ENCODE measurements at places on chromosomes 16 and 17.
A peak's percentile ranks its signal among the peaks of the same experiment; 100 is the strongest.

GRCh38 chr16:17416461-17417311 lies 54.1 kb downstream of the XYLT1 start:
- DNase-seq, result no peak

- no peak for DNase-seq
Observed at GRCh38 chr16:7351610-7352510, 19.2 kb downstream of the RBFOX1 start.

DNA sequence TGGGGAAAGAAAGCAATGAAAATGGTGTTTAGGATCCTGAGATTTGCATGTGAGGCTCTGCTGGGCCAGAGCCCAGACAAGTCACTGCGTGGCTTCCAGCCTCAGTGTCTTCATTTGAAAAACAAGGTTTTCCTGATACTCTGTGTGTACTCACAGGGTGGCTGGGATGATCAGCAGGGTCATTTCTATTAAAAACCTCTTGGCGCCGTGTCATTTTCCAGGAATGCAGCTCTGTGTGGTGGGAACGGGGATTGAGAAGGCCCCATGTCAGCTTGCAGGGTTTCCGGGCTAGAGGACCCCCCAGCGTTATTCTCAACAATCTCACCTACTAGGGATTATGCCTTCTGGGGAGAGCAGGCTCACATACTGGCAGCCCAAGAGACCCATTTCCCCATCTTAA lies 73.5 kb downstream of the FOXL1 start:
- no peak for DNase-seq

DNA sequence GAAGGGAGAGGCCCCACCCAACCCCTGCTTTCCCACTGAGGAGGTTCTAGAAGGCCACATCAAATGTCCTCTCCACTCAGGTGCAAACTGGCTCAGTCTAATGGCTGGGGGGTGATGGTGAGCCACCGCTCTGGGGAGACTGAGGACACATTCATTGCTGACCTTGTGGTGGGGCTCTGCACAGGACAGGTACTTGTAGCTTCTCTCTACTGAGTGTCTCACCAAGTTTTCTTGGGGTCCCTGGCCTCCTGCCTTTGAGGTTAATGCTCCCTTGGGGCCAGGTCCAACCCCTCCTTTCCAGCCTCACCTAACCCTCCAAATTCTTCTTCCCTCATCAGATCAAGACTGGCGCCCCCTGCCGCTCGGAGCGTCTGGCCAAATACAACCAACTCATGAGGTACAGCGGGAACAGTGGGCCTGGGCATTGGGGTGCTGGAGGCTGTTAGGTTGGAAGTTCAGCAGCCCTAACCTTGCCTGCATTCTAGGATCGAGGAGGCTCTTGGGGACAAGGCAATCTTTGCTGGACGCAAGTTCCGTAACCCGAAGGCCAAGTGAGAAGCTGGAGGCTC lies 5.7 kb downstream of the ENO3 start:
- no peak for DNase-seq

DNA sequence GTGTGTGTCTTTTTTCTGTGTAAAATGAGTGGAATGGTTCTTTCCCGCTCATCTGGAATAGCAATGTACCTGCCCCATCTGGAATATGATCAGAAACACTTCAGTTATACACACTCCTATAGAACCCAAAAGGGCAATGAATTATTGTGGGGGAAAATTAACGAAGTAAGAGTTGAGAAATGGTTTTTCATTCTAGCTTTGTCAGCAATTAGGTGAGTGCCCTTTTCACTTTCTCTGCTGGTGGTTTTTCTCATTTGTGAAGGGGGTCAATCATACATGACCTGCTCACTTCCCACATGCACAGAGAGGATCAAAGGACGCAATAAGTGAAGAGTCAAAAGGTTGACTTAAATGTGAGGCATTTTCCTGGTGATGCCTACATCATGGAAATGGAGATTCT lies 168.0 kb downstream of the HS3ST3B1 start:
- no peak for DNase-seq

DNA sequence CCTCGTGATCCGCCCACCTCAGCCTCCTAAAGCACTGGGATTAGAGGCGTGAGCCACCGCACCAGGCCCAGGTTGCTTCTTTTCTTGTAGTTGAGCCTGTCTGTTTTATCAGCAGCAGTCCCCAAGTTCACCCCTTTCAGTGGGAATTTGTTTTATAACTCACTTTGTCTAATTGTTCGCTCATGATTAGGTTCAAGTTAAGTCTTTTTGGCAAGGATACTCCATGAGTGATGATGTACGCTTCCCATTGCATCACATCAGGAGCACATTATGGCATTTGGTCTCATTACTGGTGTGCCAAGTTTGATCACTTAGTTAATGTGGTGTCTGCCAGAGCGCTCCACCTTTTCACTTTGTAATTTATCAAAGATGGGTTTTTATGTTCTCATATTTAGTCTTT lies 14.4 kb upstream of the GJD3 start:
- no peak for DNase-seq

GRCh38 chr16:57889960-57890751 lies 80.8 kb downstream of the CNGB1 start:
- no peak for DNase-seq

- DNase-seq, result peak; percentile 48
Observed at GRCh38 chr16:10668322-10669045, 26.2 kb downstream of the TEKT5 start.

- DNase-seq, result no peak
Observed at GRCh38 chr17:76193591-76193990, 46.7 kb downstream of the RNF157 start.

Data from HTR-8/SVneo (cell line).